Pancreas (tissue), 10 donors: ENCODE measurements at places on chromosomes 3 and 15. TPM values are rescaled to one million over a fixed set of nuclear protein-coding genes. Genes with fewer than 3 reads are reported as not detected.

DNA sequence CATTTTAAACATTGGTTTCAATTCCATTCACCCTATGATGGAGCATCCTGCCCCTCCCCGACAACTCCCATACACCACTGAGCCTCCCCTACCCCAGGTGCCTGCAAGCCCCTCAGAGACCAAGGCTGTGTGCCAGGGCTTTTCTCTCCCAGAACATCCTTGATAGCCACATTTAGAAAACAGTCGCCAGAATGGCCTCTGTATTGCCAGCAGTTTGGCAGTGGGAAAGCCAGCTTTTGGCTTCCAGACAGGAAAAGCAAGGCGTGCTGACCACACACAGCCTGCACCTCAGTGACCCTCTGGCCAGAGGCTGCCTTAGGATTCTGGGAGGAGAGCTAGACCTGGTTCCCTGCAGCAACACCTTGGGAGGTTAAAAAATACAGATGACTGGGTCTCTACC, 18.2 kb upstream of the HRH1 start:
- DNase-seq = no peak

Gene LRTM1
- not detected for total RNA-seq

Gene LRRIQ4
- total RNA-seq = not detected

Gene SV2B
- total RNA-seq = 8.4 TPM

Gene TERC
- total RNA-seq = 10.3 TPM

Gene COPB2
- total RNA-seq = 114 TPM

Gene GOLGA8J
- 0.23 TPM for total RNA-seq

Gene FBXL2
- total RNA-seq = 7.8 TPM

- DNase-seq = no peak
Measured at GRCh38 chr3:141790171-141790570, 27.0 kb downstream of the GRK7 start.

Gene LRRC34
- total RNA-seq = 0.14 TPM

- no peak for DNase-seq
Measured at GRCh38 chr3:137008976-137009375, 51.2 kb downstream of the IL20RB start.

- no peak for DNase-seq
Measured at GRCh38 chr3:127688022-127688415, 15.3 kb downstream of the ABTB1 start.

GRCh38 chr3:13451301-13451673, 28.8 kb upstream of the HDAC11 start:
- DNase-seq = no peak
